Caco-2 (cell line): ENCODE measurements at places on chromosomes 7 and 10.
A peak's percentile ranks its signal among the peaks of the same experiment; 100 is the strongest.

GRCh38 chr7:79298145-79298760 lies 155.2 kb downstream of the MAGI2 start:
- no peak for DNase-seq

- DNase-seq = no peak
Measured at GRCh38 chr7:22980422-22980821, 33.5 kb downstream of the HYCC1 start.

GRCh38 chr7:115066634-115067033 lies 144.7 kb downstream of the MDFIC start:
- no peak for DNase-seq

DNA sequence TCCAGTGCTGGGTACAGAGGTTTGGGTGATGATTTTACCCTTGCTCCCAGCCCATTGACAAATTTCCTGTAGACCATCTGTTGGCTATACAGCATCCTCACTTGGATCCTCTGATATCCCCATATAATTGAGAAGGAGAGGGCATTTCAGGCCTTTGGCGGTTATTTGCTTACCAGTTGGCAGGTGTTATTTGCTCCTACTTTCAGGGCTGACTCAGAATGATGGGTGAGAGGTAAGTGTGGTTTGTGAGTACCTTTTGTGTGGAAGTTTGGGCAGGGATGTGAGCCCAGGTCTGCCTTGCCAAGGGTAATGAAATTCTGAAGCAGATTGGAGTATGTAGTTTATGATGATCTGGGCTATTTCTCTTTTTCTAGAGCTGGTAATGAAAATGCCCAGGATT lies 93.6 kb downstream of the LRMDA start:
- no peak for DNase-seq

DNA sequence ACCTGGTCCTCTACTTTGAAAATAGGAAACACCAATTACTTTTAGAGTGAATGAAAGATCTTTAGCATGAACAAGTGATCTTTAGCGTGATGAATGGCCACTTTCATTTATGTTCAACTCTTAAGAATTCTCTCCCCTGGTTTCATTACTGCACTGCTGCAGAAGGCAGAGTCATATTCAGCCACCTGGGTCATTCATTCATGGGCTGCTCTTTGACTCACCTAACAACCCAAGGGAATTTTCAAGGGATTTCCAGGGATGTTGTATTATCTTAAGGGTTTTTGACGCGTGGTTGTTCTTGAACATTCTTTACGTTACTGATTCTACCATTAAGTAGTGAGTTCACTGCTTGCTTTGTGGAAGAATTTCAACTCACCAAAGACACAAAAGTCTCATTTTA lies 87.3 kb upstream of the STK17A start:
- no peak for DNase-seq

- no peak for DNase-seq
Measured at GRCh38 chr7:75971309-75971960, 23.0 kb downstream of the TMEM120A start.

DNA sequence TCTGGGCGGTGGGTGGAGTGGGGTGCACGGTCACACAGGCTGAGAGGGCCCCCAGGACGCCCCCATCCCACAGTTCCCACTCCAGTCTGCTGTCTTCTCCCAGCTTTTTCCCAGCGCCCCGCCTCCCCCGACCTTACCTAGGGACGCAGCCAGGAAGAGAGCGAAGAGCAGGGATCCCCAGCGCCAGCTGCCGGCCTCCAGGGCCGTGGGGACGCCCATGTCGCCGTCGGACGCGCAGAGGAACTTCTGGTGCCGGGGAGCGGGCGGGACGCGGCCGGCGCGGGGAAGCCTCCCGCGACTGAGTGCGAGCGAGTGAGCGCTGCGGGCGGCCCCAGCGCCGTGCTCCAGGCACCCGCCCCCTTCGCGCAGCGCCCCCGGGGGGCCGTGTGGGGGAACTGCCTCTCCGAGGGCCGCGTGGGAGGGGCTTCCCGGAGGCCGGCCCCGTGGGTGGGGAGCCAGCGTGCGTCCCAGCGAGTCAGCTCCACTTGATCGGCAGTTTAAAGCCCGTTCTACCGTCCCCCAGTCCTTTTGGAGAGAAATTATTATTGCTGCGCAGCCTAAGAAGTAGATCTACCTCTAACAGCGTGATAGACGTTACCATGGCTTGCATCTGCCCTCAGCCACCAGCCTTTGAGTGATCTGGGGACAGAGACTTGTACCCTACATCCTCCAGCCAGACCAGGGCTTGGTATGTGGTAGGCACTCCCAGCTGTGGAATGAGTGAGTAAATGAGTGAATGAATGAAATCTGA lies at the start of gene VSIR:
TSS of gene VSIR (minus strand) at position 300 of the 751 bp plus-strand sequence. CDS start at position 219, 81 bp downstream.
- DNase-seq = peak; percentile 98

GRCh38 chr7:101814991-101815825 lies 2.2 kb upstream of the CUX1 start:
- peak; percentile 58 for DNase-seq

DNA sequence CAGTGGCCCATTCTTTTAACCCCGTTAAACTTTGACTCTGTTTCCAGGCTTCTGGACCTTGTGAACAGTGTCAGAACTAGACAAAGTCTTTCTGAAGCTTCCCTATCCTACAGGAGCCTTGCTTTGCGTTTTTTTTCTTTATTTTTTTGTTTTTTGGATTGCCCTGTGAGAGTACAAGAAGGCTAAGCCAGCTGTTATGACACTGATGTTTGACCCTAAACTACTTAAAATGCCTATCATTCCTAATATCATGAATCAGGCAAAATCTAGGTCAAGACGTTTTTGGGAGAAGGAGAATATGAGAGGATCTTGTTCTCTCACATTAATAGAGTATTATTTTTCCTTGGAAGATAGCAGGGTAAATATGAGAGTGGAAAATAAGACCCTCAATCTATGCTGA lies 79.8 kb downstream of the EPDR1 start:
- DNase-seq = no peak

- no peak for DNase-seq
Measured at GRCh38 chr10:83983578-83984255, 155.6 kb upstream of the GHITM start.

DNA sequence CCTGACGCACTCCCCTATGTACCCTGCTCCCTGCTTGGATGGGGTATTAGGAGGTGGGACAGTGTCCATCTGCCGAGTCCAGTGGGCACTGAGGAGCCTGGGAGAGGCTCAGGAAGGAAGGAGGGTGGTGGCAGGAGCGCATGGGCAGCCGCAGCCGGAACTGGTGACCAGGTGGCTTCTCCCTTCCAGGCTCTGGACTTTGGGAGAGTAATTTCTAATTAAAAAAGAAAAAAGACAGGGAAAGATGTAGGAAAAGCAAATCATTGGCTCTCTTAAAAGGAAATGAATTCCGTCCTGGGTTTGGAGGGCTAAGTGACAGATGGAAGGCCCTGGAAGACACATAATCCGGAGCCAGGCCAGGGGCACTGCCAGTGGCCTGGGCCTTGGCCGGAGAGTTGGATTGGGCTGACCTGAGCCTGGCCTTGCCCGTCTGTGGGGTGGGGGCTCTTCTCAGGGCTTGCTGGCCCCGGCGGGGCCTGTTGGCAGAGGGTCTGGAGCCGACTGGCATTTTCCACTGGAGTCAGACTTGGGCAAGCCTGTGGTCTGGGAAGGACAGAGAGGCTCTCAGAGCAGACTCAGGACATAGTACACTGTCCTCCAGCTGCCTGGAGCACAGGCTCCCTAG lies 63.0 kb downstream of the NEURL1 start:
- DNase-seq = no peak

- no peak for DNase-seq
Measured at GRCh38 chr10:110686047-110686446, 41.9 kb downstream of the RBM20 start.

GRCh38 chr7:133051719-133052400 lies 30.0 kb downstream of the CHCHD3 start:
- DNase-seq = no peak

DNA sequence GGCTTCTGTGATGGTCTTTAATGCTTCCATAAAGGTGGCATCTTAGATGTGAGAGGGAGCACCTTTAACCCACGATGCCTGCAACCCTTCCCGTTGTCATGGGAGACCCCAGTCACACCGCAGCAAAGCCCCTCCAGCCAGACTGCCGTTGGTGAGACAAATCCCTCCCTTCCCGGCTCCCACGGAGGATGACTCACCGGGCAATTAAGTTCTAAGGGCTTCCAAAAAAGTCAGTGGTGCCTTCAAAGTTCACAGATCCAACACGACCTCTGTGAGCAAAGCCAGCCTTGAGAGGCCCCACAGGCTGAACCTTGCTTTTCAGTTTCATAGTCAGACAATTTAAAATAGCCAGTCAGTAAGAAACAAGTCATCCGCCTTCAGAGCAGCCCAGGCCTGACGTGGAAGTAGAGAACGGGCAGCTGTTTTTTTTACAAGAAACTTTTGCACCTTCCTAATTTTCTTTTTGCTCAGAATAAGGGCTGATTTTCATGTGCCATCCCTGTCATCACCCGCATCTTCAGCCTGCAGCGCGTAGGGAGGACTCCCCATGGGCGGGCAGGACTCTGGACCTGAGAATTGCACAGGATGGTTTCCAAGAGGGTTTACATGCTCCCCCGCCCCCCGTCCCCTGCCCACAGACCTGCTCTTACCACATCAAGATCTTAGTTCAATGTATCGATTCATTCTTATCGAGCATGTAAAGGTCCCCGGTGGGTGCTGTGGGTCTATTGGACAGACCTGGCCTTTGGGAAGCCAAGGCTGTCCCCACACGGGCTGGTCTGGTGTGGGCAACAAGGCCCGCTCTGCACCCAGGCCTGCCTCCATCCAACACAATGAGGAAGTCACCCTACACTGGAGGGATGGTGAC lies 333.9 kb downstream of the DNAJB6 start:
- no peak for DNase-seq

- DNase-seq = peak; percentile 63
Measured at GRCh38 chr7:70568674-70569334, 563.1 kb upstream of the GALNT17 start.

DNA sequence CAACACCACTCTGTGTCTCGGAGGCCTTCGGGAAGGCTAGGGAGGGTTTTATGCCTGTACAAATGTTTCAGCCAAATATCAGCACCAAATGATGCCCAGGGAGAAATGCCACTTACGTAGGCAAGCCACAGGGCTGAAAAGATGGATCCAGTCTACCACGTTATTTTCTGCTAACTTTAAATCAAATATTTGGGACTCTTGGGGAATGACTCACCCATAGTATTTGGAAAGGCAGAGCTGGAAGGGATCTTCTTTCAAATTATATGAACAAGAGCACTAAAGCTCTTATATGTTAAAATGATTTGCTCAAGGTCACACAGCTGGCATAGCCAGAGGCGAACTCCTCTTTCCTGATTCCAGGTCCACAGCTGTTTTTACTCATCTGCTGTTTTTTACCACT lies 591.4 kb downstream of the SORCS1 start:
- DNase-seq = no peak

DNA sequence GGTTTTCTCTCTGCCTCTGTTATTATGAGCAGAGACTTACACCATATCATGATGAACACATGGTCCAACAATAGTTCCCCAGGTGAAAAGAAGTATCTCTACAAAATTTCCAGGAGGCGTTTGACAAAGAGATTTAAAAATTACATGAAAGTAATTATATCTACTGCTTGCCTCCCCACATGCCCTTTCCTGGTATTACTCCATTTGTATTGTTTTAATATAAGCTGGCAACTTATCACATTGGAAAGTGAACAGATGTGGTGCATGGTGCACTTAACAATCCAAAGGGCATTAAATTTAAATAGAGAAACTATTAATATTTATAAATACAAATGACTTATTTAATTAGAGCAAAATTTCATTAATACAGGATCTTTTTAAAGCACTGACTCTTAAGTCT lies 638.2 kb downstream of the ANKRD7 start:
- DNase-seq = no peak

- DNase-seq = no peak
Measured at GRCh38 chr7:128833148-128833945, 3.1 kb downstream of the FLNC start.

DNA sequence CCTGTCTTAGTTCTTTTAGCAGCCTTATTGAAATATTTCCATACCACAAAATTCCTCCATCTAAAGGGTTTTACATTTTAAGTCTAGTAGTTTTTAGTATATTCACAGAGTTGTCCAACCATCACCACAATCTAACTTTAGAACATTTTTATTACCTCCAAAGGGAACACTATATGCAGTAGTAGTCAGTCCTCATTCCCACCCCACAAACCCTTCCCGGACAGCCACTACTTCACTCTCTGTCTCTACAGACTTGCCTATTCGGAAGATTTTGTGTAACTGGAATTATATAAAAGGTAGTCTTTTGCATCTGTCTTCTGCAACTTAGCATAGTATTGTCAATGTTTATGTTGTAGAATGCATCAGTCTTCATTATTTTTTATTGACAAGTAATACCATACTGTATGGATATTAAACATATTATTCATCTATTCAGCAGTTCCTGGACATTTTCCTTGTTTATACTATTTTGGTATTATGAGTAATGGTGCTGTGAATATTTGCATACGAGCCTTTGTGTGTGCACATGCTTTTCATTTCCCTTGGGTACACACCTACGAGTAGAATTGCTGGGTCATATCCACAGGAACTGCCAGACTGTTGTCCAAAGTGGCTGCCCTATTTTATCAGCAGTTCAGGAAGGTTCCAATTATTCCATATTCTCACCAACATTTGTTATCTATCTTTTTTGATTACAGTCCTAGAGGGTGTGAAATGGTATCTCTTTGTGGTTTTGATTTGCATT lies 60.9 kb upstream of the LANCL2 start:
- DNase-seq = no peak

- no peak for DNase-seq
Measured at GRCh38 chr10:114534571-114534981, 123.5 kb downstream of the ABLIM1 start.

DNA sequence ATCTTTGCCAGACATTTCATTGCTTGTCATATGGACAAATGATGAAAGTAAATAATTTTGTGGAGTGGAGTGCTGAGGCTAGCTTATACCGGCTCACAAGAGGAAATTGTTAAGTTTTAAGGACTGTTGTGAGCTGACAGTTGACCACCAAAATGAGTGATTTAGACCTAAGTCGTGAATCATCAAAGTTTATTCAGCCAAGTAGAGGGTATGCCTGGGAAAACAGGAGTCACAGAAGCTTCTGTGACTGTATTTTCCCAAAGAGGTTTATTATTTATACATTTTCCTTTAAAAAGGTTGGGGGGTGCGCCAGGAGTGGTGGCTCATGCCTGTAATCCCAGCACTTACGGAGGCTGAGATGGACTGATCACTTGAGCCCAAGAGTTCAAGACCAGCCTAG lies 21.8 kb downstream of the MRPS24 start:
- no peak for DNase-seq

GRCh38 chr10:121165276-121165675 lies 314.1 kb downstream of the WDR11 start:
- no peak for DNase-seq

GRCh38 chr7:93715234-93715633 lies 140.7 kb upstream of the CALCR start:
- DNase-seq = peak; percentile 71
